Stimulated activated CD4-positive, alpha-beta T cell treated with anti-CD3 and anti-CD28 coated beads, TNF-alpha, amount 100 ng/mL, for 1 hour (primary cell): ENCODE measurements at places on chromosomes 7 and 10.

- DNase-seq, result no peak
These were observed 43.8 kb upstream of the BET1 start for GRCh38 chr7:94047956-94048355.

DNA sequence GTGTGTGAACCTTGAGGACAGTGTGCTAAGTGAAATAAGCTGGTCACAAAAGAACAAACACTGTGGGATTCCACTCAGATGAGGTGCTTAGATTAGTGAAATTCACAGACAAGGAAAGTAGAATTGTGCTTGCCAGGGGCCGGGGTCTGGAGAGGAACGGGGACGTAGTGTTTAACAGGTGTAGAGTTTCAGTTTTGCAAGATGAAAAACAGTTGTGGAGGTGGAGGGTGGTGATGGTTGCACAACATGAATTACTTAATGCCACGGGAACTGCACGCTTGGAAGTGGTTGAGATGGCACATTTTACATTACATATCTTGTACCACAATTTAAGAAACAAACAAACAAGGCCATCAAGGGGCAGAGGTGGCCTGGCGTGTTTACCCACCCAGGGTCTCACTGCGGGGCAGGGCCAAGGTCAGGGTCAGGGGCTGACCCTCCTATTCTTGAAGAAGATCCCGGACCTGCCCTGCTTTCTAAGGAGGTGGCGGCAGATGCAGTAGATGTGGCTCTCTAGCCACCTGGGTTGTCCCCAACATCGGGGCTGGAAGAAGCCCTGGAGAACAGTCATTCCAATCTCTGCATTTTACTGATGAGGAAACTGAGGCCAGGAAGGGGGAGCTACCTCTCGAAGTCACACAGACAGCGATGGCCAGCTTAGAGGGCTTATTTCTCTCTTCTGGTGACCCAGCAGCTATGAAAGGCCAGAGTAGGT lies 91.5 kb upstream of the LRRC4 start:
- DNase-seq, result no peak

DNA sequence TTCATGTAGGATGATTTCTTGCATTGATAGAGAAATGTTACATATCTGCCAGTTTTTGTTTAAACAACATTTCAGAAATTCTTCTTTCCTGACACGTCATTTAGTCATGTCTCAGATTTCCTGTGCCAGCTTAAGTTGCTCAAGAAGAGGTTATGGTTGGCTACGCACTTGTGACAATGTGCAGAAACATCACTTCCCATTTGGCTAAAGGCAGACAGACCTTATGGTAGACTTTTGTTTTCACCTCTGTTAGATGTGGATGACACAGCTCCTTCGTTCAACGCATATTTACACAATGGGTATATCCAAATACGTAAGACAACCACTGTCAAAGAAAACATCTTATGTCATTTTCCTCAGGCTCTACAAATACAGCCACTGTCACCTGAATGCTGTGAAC lies 125.8 kb downstream of the DOCK4 start:
- no peak for DNase-seq

- no peak for DNase-seq
These were observed 58.6 kb downstream of the LAMB4 start for GRCh38 chr7:108071551-108071950.

DNA sequence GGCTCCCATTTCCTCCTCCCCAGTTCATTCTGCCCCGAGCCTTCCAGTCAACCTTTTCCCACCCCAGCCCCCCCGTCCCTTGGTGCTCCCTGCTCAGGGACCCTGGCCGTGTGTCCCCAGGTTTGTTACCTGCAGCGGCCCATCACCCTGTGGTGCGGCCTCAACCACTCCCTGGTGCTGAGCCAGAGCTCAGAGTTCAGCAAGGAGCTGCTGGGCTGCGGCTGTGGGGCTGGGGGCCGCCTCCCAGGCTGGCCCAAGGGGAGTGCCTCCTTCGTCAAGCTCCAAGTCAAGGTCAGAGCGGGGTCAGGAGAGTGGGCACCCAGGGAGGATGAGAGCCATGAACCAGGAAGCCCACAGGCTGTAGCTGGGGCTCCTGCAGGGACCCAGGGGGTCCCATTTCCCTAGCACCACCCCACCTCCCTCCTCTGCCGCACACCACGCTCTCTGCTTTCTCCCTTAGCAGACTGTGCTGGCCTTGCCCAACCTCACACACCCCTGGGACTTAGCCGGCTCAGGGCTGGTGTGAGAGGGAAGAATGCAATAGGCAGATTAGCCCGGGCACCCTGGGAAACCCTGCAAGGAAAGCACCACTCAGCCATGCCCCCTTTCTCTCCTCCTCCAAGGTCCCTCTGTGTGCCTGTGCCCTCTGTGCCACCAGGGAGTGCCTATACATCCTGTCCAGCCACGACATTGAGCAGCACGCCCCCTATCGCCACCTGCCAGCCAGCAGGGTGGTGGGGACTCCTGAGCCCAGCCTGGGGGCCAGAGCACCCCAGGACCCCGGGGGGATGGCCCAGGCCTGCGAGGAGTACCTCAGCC lies 2.0 kb upstream of the PCOLCE start:
- DNase-seq, result no peak

DNA sequence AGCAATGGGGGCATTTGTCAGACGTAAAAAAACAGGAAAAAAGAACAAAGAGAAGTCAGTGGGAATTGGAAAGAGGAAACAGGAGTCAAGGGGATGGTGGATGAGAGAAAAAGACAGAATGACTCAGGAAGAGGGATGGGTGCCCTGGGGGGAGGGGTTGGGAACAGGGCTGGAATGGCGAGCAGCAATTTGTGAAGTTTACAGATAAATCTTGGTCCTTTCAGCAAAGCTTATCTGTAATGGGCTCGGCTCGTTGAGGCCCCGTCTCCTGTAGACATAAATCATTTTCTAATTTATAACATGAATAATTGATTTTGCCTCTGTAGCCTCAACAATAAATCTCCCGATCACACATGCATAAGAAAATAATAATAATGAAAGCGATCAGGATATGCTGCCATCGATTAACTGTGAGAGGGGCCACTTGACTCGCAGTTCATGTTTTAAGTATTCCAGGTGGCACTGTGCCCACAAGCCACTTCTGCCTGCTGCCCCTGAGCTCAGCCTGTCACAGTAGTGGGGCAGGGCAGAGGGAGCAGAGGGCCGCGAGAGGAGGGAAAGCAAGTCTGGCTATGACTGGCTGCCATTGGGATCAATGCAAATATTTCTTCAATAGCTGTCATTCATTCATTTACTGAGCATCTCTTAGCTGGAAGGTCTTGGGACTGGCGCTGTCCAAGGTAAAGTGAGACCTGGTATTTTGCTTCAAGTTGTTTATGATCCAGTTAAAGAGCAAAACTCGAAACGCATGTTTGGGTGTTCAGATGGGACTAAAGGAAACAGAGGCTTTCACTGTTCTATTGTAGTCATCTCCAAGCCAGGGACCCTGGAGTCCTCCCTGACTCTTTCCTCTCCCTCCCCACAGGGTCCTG lies 47.4 kb upstream of the R3HCC1L start:
- DNase-seq, result no peak

DNA sequence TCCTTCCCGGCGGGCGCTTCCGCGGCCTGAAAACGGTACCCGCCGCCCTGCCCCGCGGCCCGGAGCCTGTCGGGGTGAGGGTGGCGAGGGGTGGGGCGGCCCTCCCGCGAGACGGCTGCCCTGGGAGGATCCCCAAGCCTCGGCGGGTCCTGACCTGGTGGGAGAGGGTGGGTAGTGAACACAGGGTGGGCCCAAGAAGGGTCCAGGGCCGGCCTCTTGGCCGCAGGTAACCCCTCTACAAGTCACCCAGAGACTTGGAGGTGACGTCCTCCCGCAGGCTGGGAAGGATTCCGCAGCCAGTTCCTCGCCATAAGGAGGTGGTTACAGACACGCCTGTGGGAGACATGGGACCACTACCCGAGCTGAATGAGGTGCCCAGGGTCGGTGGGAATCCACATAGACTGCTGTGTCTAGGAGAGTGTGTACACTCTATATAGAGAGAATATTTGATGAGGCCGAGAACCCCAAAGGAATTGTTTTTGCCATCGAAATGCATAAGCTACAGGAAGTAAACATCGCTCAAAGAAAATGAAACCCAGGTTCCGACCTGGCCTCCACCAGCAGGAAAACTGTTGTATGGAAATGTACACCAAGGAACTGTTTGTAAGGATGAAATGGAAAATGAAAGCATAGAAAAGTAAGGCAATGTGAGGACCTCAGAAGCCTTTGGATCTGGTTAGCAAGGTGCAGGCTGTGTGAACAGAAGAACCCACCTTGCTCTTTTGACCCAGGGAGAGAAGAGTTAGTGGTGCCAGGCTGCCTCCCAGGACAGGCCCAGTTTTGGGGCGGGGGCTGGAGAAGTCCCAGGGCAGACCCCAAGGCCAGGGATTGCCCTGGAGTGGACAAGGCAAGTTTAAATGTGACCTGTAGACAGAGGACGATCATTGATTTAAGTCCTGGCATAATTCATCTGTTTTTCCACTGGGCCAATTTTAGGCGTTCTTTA lies 659 bp downstream of the OPTN start:
- DNase-seq, result no peak

DNA sequence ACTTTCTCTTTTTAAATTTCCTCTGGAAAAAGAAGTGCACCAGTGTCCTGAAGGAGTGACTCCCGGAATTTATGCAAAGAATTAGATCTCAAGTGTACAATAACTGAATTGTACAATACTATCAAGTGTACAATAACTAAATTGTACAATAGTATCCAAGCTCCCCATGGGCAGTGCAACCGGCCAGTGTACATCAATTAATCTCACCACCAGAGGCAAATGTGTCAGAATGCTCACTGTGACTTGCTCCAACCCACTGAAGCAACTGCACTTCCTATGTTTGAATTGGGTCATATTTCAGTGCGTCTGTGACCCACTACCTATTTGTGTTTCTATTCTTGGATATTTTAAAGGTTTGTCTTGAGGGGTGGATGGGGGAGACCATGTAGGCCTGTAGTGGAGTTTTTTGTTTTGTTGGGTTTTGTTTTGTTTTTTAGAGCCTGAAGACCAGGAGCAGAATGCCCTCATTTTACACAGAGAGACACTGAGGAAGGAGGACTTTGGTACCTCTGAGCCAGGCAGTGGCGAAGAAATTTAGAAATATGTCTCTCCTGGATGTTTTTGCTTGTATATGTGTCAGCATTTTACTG lies 78.5 kb upstream of the CTTNBP2 start:
- DNase-seq, result no peak

DNA sequence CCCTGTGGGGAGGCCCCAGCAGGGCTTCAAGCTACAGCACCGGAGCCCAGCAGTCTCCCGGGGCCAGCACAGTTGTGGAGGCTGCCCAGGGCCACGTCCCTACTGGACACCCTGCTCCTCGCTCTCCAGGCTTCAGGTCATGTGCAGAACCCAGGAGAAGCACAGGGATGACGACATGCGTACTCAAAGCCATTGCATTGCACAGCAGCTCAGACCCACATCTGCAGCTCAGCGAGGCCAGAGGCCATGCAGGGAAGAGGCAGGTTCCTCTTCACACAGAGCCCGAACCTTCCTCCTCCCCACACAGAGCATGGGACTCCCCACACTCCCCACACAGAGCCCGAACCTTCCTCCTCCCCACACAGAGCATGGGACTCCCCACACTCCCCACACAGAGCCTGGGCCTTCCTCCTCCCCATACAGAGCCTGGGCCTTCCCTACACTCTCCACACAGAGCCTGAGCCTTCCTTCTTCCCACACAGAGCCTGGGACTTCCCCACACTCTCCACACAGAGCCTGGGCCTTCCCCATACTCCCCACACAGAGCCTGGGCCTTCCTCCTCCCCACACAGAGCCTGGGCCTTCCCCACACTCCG lies 12.3 kb downstream of the CFAP46 start:
- no peak for DNase-seq

DNA sequence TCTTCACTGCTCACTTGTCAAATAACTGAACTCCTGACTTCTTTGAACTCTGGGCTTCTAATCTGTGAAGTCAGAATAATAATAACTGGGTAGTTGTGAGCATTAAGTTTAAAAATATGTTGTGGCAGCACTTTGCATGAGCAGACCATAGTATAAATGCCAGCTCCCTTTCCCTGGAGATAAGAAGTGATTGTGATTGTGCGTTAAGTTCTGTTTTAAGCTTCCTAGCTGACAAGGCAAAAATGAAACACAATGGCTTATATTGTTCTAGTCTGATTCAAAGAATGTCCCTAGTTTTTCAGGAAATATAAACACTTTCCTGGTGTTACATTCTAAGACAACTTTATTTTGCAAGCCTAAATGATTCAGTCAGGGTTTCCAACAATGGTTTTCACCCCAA lies 61.8 kb downstream of the PTPRE start:
- no peak for DNase-seq

DNA sequence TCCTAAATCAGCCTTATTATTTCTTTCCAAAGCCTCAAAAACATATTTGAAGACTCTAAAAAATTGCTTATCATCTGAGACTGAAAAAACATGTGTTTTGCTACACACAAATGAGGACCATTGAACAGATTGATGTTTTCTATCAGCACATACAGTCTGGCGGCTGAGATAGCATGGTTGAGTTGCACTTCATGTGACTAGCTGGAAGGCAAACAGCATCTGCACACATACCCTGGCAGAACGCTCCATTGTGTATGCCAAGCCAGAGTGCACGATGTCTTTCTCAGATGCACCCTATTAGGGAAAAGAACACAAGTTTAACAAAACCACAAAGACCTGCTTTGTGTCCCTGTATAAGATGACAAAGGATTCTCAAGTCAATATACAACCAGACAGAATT lies 33.0 kb downstream of the FAM25A start:
- no peak for DNase-seq

DNA sequence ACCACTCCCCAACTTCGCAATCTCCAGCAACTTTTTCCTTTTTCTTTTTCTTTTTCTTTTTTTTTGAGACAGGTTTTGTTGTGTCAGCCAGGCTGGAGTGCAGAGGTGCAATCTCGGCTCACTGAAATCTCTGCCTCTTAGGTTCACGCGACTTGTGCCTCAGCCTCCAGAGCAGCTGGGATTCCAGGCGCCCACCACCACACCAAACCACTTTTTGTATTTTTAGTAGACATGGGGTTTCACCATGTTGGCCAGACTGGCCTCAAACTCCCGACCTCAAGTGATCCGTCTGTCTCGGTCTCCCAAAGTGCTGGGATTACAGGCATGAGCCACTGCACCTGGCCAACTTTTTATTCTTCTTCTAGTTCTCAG lies 55.0 kb downstream of the KIAA1549 start:
- DNase-seq, result no peak

DNA sequence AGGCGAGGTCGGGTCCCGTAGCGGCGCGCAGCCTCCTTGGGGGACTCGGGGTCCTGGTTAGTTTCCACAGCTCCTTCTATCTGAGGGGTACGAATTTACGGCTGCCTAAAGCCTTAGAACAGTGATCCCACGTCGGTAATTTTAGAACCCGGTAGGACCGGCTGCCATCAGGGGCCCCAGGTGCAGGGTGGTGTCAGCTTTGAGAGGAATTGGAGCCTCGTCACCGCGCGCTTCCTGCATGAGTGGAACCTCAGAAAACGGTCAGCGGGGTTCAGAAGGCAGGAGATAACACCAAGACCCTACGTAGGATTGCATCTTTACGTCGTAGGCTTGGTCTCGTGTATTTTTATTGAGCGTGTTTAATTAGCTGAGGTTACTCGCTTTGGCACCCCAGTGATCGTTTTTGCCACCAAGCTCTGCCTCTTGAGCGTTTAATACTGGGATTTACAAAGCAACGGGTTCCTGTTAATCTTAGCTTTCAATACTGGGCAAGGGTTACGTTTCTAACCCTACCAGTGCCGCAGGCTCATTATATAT lies 443 bp downstream of the RNF32 start:
- no peak for DNase-seq

- no peak for DNase-seq
These were observed 35.8 kb downstream of the SLC26A4 start for GRCh38 chr7:107696330-107696946.

GRCh38 chr7:47537716-47538675 lies 43.9 kb downstream of the TNS3 start:
- DNase-seq, result no peak

GRCh38 chr10:123966896-123967231 lies 75.3 kb upstream of the CPXM2 start:
- no peak for DNase-seq

GRCh38 chr7:24877790-24878311 lies 102.1 kb downstream of the OSBPL3 start:
- no peak for DNase-seq
